NCI-H345 (cell line): ENCODE measurements at places on chromosomes 6 and 20.

DNA sequence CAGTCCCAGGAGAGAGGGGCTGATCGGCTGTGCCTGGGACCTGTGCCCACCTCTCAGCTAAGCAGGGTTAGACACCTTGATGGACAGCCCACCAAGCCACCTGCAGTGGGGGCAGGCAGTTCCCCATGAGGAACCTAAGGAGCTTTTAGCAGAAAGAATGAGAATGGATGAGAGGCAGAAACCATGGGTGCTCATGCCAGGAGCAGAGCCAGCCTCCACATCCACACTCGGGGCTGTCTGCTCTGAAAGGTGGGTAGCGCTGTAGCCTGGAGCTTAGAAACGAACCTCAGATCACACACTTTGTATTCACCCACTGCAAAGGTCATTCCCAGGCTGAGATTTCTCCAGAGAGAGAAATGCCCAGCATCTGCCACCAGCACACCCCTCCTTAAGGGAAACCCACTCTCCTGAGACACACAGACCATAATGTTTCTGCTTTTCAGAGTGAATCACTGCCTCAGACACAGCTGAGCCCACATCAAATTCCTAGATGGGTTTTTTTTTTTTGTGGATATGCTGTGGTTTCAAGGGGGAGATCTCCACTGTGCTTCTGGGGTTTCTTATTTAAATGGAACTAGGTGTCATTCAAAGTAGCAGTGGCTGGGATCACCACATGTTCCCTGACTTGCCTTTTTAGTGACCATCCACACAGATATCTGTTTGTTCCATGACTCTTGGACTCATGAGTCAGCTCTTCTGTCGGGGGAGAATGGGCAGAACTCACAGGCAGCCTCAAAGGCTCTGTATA, 218.9 kb downstream of the EYA2 start:
- no peak for DNase-seq

GRCh38 chr6:34352305-34352937, 40.0 kb downstream of the NUDT3 start:
- DNase-seq: no peak

GRCh38 chr6:166056637-166057036, 111.0 kb downstream of the TBXT start:
- no peak for DNase-seq

GRCh38 chr6:124073820-124074587, 270.3 kb downstream of the NKAIN2 start:
- DNase-seq: no peak

DNA sequence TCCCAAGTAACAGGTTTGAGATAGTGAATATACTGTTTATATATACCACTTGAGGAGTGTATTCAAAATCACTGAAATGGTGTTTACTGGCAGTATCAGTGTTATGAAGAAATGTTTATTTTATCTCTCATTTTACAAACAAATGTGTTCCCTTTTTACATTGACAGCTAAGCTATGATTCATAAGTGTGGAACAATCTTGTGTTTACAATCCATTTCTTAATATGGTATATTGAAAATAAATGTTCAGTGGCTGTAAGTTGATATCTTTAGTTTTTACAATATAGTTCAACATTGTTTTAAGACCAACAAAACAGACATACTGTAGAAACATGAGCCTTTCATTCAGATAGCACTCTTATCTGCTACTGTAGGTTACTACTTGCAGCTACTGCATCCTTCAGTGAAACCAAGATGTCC, 14.3 kb downstream of the PHF3 start:
- no peak for DNase-seq

GRCh38 chr20:55701467-55701866, 303.9 kb downstream of the CBLN4 start:
- no peak for DNase-seq

DNA sequence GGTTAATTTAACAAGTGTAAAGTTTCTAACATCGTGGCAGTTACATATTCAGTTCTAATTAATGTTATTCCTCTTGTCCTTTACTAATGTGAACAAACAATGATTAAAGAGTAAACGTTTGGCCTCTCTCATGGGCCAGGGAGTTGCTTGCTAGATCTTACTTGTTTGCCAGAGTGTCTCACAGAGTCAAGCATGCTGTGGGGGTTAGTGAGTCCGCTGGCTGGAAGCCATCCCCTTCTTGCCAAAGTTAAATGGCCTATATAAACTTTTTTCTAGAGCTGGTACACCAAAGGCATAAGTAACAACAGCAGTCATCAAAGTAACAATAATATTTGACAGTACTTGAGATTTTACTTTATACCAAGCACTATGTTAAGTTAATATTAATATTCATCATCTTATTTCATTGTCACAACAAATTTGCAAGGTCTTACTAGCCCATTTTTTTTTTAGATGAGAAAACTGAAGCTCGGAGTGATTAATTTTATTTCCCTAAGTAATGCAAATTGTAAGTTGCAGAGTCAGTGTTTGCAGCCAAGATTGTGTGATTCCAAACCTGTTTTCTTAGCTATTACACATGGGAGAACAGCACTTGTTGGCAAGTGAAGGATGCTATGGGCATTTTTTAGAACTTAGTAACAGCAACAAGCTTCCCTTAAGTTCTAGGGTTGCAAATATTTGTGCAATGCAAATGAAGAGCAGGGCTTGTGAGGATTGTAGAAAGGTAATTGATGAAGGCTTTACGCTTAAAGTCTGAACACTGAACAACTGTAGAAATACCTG, 224.5 kb downstream of the RFPL4B start:
- no peak for DNase-seq

GRCh38 chr6:56345376-56345995, 98.1 kb upstream of the COL21A1 start:
- DNase-seq: no peak

GRCh38 chr6:163878698-163879097, 464.2 kb downstream of the QKI start:
- no peak for DNase-seq

GRCh38 chr20:48440916-48441315, 386.9 kb downstream of the PREX1 start:
- no peak for DNase-seq

GRCh38 chr20:13831476-13831875, 46.6 kb downstream of the NDUFAF5 start:
- no peak for DNase-seq

GRCh38 chr6:54716877-54717276, 129.7 kb upstream of the FAM83B start:
- DNase-seq: no peak

DNA sequence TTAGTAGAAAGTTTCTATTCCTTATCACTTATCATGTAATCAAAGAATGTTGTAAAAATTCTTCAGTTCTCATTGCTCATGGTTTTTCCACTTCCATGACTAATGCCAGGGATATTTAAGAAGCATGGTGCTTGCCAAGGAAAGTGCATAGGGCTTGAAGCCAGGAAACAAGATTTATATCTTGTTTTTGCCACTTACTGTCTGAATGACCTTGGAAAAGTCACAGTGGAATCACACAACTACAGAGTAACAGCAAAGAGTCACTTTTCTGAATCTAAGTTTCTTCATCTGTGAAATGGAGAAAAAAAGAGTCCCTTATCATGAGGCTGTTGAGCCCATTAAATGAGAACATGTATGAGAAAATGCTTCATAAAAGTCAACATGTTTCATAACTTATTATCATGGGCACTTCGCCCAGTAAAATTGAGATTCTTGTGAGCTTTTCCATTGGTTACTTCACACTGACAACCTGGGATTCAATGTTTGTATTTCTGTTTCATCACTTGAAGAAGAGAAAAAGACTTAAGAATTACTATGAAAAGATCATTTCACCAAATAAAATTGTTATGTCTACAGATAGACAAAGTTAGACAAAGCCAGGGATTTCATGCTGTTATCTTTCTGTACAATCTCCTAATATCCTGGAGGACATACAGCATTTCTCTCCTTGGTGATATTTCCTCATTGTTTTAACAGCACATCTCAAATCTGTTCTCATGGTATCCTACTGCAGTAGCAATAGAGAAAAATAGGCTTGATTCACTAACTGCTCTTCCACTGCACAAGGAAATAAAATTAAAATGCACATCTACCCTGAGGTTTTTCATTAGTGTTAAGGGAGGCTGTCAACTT, 7.6 kb upstream of the BMP5 start:
- no peak for DNase-seq

DNA sequence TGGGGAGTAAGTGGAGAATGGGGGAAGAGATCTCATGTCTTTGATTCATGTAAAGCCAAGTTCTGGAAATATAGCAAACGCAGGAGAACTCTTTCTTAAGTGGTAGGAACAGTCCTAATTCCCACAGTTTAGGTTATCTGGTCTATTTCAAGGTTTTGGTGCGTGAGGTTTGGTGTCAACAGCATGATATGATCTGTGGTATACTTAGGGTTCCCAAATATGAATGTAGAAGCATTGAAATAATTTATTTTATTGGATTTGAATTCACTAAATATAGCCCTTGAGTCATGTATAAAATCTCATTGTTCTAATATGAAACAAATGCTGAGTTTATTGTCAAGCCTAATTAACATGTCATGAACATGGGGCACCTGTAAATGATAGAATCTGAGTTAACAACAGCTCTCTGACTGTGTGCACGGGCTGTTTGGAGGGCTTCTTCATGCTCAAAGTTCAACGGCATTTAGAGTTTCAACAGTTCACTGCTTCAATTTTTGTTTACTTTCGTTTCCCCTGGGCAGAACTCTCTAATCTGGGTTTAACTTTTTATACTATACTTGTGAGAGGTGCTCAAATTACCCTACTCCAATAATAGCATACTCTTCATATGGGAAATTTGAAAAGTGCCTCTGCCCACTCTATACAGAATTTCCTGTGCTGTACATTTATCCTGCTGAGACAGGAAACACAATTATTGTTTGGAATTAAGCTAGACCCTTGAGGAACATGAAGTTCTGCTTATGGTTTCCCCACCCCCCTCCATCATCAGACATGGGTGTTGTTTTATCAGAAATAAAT, 236.3 kb upstream of the ZNF217 start:
- no peak for DNase-seq

DNA sequence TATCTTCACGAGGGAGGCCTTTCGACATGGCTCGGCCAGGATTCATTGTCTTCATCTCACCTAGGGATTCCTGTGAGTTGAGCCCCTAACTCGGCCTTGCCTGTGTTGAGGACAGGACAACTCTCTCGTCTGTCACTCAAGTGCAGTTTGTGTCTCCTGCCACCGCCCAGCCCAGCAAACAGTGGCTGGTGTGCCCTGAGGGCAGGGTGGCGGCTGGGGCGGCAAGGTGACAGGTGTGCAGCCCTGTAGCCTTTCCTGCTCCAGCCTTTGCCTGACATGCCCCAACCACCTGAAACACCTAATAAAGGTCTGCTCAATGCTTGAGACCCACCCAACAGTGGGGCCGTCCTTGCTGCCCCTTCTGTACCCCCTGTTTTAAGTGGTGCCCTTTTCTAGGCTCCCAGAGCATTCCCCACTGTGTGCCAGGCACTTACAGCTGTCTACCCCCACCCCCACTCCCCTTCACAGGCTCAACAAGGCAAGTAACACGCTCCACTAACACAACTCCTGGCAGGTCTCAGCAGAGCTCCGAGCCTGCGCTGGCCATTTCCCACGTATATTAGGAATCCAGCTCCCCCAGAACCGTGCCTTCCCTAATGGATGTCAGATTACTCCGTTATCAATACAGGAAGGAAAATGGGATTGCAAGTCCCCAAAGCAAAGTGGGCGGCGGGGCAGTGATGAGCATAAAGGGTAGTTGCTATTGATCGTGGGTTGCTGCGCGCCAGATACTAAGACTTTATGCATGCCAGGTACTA, 17.7 kb downstream of the GFRA4 start:
- no peak for DNase-seq

DNA sequence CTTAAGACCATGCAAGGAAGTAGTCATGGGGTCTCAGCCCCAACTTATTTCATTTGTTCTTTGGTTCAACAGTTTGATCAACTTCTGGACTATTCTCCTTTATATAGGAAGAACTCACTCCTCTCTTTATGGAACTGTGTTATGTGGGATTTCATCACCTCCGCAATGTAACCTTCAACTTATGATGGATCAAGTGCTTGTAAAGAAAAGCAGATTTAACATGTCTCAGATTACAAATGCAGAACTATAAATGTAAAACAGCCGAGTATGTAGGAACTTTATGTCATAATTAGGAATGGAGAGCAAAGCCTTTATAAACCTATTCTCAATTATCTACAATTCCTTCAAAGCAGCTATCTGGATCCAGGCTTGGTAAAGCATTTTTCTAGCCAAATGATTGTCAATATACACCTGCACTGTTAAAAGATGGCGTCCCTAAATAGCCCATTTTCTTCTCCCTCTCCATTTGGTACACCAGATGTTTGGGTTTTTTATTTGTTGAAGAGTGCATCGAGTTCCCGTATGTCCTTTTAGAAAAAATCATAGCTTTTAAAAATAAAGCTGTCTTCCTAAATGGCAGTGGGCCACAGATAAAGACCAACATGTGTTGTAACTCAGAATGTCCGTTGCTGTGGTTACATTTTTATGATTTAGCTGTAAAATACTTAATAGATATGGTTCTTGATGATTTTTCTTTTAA, 985.1 kb upstream of the SLC35B3 start:
- DNase-seq: no peak

GRCh38 chr6:131916847-131917246, 34.3 kb downstream of the CCN2 start:
- no peak for DNase-seq

DNA sequence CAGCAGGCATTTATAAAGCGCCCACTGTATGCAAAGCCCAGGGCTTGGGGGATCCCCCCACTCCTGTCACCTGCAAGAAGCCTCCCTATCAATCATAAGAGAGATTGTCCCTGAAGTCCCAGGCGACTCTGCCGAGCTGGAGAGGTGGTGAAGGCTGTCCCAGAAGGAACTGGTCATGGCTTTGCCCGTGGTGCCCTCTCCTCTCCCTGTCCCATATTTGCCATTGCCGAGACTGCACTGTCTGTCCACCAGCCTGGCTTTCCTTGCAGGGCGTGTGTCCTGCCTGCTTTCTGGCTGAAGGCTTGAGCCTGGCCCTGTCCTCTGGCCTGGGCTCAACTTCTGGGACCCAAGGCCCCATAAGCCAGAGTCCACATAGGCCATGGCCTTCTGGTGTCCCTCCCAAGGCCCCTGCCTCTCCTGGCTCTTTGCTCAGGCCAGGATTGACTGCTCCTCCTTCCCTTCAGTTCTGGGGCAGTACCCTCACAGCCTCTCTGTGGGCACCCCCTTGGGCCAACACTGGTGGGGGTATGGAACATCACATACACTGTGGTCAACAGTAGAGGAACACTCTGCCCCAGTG, 46.9 kb downstream of the CPXM1 start:
- DNase-seq: no peak

DNA sequence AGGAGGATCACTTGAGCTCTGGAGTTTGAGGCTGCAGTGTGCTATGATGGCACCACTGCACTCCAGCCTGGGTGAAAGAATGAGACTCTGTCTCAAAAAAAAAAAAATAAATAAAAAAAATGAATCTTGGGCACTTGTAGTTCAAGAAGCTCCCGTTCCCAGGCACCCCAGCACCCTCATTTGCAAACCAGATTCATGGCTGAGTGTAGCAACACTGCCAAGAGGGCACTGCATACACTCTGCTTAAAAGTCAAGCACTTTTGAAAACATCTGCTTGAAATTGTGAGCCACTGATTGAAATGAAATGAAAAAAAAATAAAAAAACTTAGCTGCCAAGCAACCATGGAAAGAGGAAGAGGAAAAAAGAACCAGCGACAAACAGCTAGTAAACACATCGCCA, 124.7 kb upstream of the SASH1 start:
- DNase-seq: no peak
